ENCODE measurements at places on chromosomes 12 and 14. TPM values are rescaled to one million over a fixed set of nuclear protein-coding genes. Genes with fewer than 3 reads are reported as not detected.

GARIN6 gene
- total RNA-seq = not detected

AVPR1A gene
- 24.5 TPM for total RNA-seq

KCNC2 gene
- not detected for total RNA-seq

KRT79 gene
- not detected for total RNA-seq

C12orf75 gene
- total RNA-seq = 1.9 TPM

SERPINA4 gene
- total RNA-seq = not detected

KRT6C gene
- total RNA-seq = not detected

NAB2 gene
- 11.8 TPM for total RNA-seq

FOXM1 gene
- 0.54 TPM for total RNA-seq

- DNase-seq = no peak
Measured at GRCh38 chr14:21543521-21543960, 17.4 kb upstream of the SALL2 start.

DNA sequence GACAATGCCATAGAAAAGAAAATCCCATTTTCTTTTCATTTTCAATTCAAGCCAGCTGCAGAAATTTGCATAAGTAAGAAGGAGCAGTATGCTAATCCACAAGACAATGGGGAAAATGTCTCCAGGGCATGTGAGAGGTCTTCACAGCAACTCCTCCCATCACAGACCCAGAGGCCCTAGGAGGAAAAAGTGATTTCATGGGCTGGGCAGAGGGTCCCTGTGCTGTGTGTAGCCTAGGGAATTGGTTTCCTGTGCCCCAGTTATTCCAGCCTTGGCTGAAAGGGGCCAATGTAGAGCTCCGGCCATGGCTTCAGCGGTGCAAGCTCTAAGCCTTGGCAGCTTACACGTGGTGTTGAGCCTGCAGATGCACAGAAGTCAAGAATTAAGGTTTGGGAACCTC lies 211.4 kb downstream of the CCDC59 start:
- DNase-seq = no peak

DNA sequence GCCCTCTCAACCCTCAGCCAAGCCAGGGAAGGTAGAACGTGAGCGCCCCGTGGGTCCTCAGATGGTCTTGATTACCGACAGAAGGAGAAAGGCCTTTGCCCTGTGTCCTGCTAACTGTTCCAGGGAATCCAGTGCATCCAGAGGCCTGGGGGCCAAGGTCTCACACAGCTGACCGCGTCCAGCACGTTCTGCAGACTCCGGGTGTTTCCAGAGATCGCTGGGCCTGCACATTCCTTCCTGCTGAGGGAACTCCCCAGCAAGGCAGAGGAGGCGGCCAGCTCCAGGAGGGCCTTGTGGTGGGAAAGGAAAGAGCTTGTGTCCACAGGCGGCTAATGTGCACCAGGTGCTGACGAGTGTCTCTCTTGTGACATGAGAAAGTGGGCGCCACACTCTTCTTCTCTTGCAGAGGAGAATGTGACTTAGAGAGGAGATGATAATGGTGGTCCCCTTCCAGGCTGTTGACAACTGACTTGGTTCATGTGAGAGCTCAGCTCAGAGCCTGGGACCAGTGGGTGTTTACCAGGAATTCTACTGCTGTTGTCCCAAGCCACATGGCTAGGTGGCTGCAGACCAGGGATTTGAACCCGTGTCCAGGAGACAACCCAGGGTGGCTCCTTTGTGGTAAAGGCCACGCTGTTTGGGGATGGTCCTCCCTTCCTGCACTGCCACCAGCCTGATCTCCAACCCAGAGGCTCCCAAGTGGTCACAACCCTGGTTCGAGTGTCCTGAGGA lies 46.8 kb upstream of the DLK1 start:
- DNase-seq = peak; percentile 4

GRCh38 chr12:41507286-41507685 lies 319.2 kb downstream of the PDZRN4 start:
- DNase-seq = no peak

DNA sequence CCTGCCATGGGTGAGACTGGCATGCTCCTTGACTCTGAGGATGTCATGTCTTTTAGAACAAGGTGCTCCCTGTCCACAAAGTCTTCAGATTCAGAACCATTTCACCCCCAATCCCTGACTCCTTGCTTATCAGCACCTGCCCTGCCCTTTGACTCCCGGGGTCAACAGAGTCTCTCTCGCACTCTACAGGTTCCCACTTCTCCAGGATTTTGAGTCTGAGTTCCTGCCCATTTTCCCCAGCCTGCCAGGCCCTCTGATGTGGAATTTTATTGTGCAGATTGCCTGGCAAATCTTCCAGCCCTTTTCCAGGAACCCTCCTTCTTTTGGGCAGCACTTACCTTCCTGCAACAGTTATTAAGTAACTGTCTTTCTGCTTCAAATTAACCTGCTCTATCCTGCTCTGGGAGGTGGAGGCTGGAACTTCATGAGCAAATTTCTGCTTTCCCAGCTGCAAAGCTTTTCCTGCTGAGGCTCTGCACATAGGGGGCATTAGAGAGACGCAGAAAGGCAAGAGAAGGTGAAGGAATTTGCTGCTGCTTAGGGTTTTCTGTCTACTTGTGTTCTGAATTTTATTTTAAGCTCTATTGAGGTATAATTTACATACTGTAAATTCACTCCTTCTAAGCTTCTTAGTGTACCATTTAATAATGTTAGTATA lies 259.1 kb downstream of the PCNX1 start:
- DNase-seq = peak; percentile 6

DNA sequence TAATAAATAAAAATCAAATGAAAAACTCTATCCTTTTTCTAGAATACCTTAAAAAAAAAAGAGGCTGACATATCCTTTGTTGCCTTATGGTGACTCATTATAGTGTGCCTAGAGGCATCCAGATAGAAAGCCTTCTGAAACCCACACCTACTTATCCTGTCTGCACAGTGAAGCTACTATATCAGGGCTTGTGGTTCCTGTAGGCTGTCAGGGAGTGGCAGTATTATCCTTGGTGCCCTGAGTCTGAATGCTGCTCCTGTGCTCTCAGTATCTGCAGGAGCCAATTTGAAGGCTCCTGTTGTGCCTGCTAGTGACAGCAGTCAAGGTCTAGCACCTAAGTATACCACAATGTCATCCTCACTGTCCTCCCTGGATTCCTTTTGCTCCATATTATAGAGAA lies 168.4 kb upstream of the AVPR1A start:
- no peak for DNase-seq

GRCh38 chr14:50001151-50001998 lies 108.5 kb downstream of the ARF6 start:
- peak; percentile 91 for DNase-seq

DNA sequence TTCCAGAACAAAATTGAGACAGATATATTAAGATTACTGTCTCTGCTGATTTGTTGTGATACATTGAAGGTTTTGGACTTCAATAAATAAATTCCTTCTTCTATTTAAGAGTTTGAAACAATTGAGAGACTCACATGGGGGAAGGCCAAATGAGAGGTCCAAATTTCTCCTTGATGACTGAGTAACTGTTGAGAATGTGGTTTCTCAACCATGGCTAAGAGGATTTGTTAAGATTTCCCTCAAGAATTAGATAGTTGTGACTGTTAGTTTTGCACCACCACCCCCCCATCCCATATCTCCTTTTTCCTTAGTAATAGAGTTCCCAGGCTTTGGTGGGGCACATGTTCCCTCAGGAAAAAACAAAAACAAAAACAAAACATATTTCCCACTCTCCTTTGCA lies 47.7 kb upstream of the IGF1 start:
- DNase-seq = no peak

GRCh38 chr12:113241191-113242025 lies 20.1 kb downstream of the TPCN1 start:
- DNase-seq = peak; percentile 95

DNA sequence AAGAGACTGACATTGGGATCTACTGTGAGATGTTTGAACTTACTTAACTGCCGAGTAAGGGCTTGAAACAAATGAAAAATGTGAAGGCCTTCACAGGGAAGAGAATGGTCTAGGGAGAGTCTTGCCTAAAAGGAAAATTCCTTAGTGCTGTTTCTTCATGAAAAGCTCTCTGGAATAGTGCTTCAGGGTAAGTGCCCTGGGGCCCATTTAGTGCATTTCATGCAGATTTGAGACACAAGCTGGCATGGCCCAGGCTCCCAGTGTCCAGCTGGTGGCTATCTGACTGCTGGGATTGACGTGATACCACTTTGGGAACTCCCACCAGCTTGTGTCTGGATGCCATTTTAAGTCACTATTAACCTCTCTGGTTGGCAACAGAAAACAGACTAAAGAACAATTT lies 26.9 kb downstream of the BEST3 start:
- no peak for DNase-seq

DNA sequence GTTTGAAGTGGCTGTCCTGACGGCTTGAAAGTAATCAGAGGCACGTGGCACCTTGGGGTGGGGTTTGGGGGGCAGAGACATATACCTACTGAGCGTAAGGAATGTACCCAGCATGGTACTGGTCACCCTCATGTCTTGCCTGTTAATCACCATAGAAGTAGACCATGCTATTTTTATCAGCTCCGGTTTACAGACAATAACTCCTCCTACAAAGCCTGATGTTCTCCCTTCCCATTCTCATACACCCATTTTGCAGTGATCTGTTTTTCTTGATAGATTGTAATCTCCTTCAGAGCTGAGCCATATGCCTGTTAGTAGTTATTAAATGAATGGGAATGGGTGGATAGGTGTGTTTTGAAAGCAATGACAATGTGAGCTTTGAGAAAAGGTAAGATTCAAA lies 10.5 kb downstream of the EVL start:
- DNase-seq = no peak

DNA sequence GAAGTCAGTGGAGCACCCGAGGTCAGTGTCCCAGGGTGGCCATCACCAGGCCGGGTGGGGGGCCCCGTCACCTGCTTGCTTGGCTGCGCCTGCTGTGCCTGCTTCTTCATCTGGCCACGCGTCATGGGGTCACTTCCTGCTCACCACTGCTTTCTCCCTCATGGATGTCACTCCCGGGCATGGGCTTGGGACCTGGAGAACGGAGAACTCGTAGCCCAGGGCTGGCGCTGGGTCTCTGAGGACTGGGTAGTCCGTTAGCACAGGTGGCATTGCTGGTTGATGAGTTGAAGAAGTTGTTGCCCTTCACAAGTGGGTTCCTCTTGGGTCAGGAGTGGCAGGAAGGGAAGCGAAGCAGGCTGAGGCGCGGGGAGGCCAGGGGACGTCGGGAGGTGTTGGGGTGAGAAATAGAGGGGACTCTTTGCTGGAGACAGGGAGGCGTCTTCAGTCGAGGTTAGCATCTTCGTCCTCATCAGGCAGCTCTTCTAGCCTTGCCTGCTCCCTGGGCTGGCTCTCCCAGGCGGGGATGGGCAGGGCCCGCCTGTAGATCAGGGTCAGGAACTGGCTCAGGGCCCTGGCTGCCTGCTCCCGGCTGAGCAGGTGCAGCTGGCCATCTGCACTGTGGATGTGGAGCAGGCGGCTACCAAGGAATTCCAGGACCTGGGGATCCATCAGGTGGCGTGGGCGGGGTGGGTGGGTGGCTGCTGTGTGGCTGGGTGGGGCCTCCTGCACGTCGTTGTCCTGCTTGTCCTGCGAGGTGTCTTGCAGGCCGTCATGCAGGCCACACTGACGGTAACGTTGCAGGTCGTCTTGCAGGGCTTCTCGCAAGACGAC lies 23.0 kb downstream of the RTL1 start:
- no peak for DNase-seq

- no peak for DNase-seq
Measured at GRCh38 chr12:26798023-26798422, 35.0 kb downstream of the ITPR2 start.

DNA sequence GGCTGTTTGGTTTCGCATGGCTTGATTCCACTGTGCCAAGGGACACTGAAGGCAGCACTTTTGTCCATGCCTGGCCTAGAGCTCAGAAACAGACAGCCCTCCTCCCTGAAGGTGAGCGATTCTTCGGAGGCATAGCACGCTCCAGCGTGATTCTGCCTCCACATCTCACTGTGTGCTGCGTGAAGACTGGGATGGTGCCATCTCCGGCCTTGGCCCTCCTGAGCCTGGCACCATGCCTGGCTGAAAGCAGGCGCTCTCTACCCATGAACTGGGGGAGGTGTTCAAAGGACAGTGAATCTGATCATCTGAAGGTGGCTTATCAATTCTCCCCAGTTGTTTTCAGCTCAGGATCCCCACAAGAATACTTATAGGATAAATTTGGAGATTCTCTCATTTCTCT lies 187.4 kb downstream of the TTC7B start:
- peak; percentile 70 for DNase-seq

- no peak for DNase-seq
Measured at GRCh38 chr12:94421868-94422740, 37.6 kb downstream of the CEP83 start.

DNA sequence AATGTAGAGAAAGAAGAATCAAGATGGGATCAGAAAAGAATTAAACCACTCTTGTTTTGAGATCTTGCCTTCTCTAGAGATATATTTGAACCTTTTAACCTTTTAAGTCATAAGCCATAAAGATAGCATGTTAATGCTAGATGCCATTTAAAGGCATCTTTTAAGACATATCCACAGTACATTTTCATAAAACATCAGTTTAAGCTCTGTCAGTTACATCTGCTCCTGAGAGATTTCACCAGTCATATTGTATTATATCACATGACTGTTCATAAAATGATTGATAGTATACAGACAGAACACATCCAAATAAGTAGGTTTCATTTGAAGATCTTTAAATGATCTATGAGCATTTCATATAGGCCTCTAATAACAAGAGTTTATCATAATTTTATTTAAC lies 1238.5 kb downstream of the SLC16A7 start:
- DNase-seq = no peak

DNA sequence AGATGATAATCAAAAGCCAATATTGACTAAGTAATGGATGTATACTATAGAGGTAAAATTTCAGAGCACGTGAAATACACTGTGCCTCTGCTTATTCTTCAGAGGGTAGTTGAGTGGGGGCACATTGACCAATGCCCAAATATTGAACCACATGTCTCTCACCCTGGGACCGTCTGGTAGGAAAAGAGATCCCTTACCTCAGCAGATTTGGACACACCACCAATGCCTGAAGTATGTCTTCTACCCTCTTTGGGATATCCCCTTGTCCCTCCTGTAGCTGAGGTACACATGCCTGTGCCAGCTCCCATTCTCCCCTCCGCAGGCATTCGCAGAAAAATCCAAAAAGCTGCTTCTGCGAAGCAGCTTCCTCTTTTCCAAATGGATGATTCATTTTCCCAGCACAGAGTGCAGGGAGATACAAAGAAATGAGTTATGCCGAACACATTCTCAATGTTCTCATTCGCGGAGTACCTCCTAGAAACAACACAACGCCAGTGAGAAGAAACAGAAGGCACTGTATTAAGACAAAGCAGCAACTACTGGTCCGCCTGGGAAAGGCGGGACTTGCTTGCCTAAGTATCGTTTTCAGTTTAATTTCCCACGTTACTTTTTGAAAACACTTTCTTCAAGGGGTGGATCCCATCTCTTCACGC lies 691 bp downstream of the ZFYVE26 start:
- peak; percentile 8 for DNase-seq

GRCh38 chr12:10867381-10867780 lies 16.7 kb downstream of the PRH1 start:
- DNase-seq = no peak

DNA sequence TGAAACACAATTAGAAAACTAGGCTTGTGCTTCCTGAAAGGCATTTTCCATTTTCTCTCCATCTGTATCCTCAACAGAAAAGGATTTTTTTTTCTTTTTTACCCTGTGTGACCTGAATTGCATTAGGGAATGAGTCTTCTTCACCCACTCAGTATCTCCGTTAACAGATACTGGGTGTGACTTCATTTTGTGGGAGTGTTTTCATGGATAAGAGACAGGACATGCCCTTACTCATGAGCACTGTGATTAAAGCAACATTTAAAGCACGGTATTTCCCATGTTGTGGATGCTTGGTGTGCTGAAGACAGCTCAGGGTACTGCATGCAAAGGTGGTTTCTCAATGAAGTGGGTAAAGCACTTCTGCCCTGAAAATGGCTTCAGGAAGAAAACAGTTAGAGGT lies 1397.3 kb upstream of the TMEM132C start:
- no peak for DNase-seq

Measured in thyroid gland (tissue), 4 donors.